CD8-positive, alpha-beta T cell (primary cell): ENCODE measurements at places on chromosomes 4 and X.

GRCh38 chrX:51874123-51874522 lies 19.3 kb upstream of the MAGED1 start:
- no peak for DNase-seq

DNA sequence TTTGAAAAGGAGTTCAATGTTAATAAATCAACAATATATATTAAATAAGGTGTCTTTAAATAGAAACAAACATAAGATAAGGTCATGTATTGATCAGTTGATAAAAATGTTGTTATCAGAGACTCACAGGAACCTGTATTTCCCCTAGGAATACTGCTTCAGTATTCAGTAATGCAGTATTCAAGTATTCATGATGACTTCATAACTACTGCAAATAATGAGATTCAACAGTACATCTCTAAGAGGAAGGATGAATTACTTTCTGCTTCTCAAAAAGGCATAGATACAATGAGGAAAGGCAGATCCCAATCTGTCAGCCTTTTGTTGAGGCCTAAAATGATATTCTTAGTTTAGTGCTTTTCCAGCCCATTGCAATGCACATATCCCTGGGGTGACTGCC lies 73.7 kb downstream of the MAGEB17 start:
- DNase-seq: no peak

- peak; percentile 70 for DNase-seq
Observed at GRCh38 chrX:79270401-79270800, 96.7 kb downstream of the ITM2A start.

DNA sequence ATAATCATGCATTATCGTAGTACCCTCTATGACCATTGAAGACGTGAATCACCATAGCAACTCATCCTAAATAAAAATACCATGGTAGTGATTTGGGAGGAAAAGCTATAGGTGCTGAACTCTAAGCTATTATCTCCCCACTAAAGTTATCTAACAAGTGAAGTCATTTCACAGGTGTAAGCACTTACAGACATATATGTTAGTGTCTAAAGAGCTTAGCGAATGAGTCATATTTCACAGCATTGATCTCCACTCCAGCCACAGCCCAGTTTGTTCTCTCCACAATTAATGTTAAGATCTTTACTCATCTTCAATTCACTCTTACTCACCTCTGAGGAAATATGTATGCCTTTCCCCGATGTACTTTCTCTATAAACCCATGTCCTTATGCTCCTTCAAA lies 57.0 kb downstream of the DCAF8L1 start:
- DNase-seq: no peak

GRCh38 chr4:56817840-56818491 lies 3.5 kb downstream of the SPINK2 start:
- peak; percentile 21 for DNase-seq

DNA sequence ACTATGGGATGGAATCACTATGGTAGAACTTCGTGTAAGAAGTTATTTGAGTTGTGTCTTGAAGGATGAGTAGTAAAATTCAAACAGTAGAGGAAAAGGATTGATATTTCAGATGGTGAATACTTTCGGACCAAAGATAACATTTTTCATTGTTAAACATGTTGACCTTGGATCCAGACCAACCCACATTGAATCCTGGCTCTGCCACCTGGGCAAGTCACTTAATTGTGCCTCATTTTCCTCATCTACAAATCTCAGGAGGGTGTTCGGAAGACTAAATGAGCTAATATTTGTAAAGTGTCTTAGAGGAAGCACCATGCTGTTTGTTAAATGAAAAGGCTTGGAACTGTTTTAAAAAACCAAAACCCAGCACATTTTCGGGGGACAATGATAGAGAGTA lies 1.4 kb upstream of the AIFM1 start:
- DNase-seq: no peak

DNA sequence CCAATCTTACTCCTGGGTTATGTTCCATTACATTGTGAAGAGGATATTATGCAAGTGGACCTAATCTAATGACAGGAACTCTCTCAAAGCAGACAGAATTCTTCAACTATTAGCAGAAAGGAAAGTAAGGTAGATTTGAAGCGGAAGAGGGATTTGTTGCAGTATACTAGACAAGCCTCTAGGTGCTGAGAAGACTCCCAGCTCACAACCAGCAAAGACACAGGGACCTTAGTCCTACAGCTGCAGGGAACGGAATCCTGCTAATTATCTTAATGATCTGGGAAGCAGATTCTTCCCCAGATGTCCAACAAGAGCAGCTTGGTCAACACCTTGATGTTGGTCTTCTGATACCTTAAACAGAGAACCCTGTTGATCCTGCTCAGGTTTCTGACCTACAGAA lies 73.6 kb downstream of the STK32B start:
- DNase-seq: no peak

DNA sequence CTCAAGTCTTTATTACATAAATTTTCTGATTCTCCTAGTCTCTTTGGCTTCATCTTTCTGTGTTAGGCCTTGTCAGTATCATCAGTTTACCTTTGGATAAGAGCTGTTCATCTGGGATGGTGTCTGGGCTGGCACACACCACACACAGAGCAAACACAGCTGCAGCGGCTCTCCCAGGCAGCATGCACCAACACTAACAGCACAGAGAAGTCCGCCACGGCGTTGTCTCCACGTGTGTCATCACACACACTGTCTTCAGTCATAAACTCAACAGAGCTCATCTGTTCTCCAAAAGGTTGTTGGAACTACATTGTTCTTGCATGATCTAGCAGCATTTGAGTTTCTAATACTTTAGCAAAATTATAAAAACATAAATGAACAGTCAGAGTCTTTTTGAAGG lies 851.9 kb upstream of the FRG1 start:
- DNase-seq: no peak
